ENCODE measurements at places on chromosomes 4 and X. TPM values are rescaled to one million over a fixed set of nuclear protein-coding genes. Genes with fewer than 3 reads are reported as not detected.

- no peak for DNase-seq
These were observed 263.3 kb downstream of the EVC2 start for GRCh38 chr4:5444918-5445517.

DNA sequence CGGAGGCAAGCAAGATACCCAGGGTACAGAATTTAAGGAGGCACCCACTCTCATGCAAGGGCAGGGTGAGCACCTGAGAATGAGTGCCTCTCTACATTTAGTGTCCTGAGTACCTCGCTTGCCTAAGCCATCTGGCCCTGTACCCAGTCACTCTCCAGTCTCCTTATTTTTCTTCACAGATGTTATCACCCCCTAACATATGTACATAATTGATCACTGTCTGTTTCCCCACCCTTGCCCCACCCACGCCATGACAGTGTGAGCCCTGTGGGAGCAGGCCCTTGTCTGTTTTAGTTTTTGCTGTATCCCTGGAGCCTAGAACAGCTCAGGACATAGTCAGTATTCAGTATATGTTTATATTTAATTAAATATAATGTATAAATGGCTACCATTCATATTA lies 113.6 kb downstream of the SPRY1 start:
- DNase-seq: no peak

GRCh38 chrX:106649523-106650428 lies 38.0 kb downstream of the RADX start:
- DNase-seq: no peak

DNA sequence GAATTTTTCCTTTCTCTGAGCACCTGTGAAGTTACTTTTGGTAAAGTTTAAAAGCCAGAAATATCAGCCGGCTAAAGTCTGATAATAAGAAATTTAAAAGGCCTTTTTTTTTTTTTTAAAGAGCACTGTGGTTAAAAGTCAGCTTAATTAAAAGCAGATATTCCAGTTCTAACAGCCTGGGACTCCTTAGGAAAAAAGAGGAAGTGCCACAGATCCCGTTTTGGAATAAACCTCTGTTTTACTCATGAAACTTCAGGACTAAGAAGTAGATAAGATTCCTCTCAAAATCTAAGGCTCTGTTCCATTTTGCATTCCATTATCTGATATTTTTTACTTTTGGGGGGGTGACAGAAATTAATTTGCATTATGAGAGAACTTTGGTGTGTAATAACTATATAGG lies 37.8 kb downstream of the ABCB7 start:
- DNase-seq: no peak

DNA sequence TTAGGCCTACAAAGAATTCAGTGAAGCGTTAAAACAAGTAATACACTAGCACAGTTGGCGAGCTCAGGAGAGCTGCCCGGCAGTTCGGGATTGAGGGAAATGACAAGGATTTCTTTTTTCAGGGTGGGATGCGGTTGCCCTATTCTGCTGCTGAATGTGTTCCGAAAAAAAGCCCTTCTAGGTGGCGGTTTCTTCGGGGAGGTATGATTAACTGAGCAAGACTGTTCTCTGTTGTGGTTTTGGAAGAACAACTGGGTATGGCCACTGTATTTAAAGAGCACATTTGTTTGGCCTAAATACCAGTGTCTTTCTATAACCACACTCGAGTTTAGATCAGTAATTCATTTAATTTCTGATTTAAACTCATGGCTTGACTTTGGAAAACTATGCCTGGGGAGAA lies 459.7 kb upstream of the FAT1 start:
- no peak for DNase-seq

DNA sequence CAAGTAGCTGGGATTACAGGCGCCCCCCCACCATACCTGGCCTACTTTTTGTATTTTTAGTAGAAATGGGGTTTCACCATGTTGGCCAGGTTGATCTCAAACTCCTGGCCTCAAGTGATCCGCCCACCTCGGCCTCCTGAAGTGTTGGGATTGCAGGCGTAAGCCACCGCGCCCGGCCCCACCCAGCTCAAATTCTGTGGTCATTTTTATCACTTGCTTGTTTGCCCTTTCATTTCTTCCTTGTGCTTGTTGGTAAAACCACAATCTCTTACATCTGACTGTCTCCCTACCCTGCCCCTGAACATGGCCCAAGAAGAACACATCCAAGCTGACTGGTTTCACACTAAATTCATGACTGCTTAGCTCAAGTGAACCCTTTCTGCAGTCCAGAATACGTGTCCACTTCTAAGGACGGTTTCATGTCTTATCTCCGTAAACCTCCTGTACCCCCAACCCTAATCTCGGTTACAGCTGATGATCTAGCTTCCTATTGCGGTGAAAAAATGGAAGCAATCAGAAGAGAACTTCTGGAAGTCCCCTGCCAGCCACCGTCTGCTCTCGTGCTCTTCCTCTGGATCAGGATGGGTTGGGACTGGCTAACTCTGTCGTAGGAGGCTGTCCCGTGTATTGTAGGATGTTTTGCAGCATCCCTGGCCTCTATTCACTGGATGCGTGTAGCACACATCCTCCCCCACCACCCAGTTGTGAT lies 5.4 kb upstream of the RS1 start:
- DNase-seq: peak; percentile 17

GRCh38 chr4:31788676-31789075 lies 1068.5 kb downstream of the PCDH7 start:
- DNase-seq: no peak

DNA sequence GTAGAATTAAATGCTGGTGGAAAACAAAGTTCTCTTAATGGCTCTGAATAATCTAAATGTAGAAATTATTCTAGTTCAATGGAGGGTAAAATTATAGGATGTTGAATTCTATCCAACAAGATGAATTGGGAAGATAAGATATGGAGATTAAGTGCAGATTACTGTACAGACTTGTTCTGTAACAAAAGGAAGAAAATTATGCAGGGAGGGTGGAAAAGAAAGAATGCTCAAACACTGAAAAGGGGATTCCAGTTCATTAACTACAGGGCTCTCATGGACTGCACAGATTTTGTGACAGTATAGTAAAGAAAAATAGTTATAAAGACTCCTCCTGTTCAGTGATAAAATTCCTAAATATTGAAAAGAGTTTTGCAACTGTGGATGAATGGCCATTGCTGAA lies 1794.0 kb upstream of the PCDH7 start:
- no peak for DNase-seq

DNA sequence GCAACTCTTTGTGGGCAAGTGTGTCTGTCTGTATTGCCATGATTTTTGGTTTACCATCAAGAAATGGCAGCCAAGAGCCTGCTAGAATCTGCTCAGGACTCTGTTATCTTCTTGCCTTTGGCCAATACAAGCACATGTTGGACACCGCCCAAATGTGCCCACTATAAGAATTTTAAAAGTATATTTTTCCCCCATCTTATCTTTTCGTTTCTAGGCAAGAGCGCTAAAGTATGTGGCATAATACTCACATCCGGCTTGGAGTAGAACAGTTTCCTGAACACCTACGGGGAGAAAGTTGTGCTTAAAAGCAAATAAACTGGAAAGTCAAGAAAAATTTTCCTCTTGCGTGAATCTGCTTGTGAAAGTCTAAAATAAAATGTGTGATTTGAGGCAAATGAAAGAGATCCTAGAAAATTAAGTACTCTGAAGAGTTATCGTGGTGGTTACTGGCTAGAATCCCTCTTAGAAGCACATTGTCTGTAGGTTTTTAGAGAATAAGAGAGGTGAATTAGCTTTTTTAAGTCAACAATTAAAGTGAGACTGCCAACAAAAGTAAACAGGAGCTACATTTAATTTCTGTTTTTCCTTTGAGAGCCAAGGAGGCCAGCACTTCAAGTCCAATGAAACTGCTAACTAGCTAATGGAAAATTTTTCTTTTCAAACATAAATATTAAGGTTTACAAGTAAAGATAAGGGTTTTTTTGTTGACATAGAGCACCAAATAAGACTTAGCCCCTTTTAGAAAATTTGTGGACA lies 220.2 kb downstream of the SOWAHB start:
- DNase-seq: no peak

DNA sequence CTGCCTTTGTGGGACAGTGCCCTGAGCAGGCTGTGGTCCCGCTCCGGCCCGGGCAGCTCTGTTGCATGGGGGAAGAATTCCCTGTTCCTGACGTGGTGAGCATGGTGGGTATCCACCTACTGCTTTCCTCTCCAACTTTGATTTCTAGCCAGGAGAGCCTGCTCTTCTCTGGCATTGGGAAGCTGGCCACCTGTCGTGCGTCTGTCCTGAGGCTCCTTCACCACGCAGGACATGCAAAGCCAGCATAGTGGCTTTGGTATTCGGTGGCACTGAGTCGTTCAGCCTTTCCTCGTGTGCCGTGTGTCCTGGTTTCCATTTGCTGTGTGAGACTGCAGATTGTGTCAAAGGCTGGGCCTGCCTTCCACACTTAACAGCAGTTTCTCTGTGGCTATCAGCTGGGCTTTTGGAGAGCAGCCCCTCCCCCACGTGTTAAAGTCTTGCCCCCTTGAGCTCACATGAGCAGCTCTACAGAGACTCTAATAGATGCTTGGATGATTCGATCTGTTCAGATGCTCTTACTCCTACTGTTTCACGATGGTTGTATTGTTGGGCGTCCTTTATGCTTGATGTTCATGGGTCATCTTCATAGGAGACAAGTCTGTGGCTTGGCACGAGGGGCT lies 46.3 kb upstream of the CLCN4 start:
- DNase-seq: no peak

DNA sequence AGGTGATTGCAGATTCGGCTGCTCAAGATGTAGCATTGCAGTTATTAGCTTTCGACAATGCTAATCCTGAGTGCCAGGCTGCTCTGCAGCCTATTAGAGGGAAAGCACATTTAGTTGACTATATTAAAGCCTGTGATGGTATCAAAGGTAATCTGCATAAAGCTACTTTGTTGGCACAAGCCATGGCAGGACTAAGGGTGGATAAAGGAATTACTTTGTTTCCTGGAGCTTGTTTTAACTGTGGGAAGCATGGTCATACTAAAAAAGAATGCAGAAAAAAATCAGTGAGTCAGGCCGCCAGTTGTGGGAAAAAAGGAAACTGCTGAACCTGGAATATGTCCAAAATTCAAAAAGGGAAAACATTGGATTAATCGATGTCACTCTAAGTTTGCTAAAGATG lies 154.9 kb upstream of the TECRL start:
- DNase-seq: no peak

DNA sequence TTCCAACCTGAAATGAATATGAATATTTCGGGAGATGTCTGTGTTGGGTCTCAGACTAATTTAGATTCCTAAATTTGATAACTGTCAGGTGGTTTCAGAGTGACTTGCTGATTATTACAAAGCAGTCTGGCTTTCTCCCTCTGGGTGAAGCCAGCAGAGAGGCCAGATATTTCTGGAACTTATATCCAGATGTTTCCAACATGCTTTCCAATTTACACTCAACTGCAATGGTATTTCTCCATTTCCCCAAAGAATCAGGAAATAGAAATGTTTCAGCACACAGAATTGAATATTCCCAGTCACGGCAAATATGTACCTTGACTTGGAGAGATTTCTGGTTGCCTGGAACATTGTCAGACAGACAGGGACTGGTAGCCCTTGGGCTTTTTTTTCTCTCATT lies 48.5 kb upstream of the EGFL6 start:
- no peak for DNase-seq

Gene INTU
- total RNA-seq: 8.2 TPM

Measured in mucosa of descending colon (tissue), 3 donors.